Kidney (tissue), 22 donors: ENCODE measurements at places on chromosomes 12 and 14.

DNA sequence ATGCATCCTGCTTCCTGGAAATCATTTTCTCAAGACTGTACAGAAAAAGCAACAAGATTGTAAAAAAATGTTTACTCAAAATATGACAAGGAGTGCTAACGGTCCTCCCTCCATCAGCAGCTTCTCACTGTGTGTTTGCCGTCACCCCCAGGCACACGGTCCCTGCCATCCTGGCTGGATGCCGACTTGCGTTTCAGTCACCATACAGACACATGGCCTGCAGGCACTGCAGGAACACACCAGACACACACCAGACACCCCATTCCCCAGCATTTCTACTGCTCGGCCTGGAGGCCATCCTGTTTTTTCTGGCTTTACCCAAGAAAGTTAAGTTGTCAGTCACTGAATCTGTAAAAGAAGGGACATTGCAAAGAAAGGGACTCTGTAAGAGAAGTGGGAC is 10.8 kb downstream of the KCNK10 start:
- no peaks in the 10 kb centered on the region for H3K4me1 ChIP-seq
- H3K27ac ChIP-seq = no peak overlapping the region
- H3K36me3 ChIP-seq = no peaks in the 10 kb centered on the region
- no peaks in the 10 kb centered on the region for H3K27me3 ChIP-seq

DNA sequence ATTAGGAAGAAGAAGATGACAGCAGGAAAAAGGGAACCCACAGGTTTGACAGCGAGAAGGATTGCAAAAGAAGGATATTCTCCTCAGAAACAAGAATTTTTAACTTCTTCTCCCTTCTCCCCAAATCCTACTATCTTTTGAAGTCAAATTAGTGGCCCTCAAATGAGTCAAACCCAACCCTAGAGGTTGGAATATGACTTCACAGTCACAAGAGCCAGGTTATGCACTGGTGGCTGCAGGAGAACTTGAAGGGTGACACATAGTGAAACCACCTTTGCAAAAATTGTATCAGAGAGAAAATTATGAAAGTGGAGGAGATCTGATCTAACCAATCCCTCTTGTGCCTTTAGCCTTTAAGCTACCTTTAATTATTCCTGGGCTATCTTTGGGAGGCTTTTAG is 386.2 kb upstream of the CCDC196 start:
- no peak overlapping the region for H3K4me3 ChIP-seq
- H3K27me3 ChIP-seq = no peaks in the 10 kb centered on the region
- H3K36me3 ChIP-seq = no peaks in the 10 kb centered on the region
- no peaks in the 10 kb centered on the region for H3K4me1 ChIP-seq
- no peak for DNase-seq

DNA sequence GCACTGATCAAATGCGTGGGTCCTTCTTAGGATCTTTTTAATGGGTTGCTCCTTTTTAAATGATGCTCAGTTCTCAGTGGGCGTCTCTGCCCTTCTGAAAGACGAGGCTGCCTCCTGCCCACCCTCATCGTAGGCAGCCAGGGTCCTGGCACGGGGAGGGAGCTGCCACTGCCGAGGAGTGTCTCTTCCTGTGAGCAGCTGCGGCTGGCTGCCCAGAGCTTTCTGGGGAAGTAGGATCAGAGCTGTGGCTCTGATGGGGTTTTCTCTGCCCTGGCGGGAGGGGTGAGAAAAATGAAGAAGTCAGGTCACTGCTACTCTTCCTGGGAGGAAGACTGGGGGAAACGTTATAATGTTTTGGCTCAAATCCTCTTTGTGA is 31.1 kb upstream of the BEGAIN start:
- DNase-seq = peak; percentile 15
- peaks cover 4% of the 10 kb centered on the region for H3K4me1 ChIP-seq
- no peak overlapping the region for H3K4me3 ChIP-seq
- H3K36me3 ChIP-seq = no peaks in the 10 kb centered on the region

DNA sequence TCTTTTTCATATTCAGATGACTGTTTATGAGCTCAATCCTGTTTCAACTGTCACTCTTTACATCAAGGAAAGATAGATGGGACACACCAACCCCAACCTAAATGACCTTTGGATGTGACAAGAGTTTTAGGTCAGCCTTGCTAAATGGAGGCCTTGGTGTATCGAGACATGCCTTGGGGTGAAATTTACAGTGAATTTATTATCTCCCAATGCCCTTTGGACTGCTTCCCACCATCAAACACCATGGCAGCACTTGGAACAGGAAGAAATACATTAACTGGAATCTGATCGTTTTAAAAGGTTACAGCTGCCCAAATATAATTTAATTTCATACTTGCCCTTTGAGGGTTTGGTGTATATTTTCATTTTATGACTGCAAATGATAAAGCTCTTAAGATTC is 327.6 kb downstream of the SOX5 start:
- no peaks in the 10 kb centered on the region for H3K27me3 ChIP-seq
- H3K27ac ChIP-seq = no peak overlapping the region
- H3K4me3 ChIP-seq = no peak overlapping the region
- no peaks in the 10 kb centered on the region for H3K36me3 ChIP-seq

- no peak overlapping the region for H3K4me3 ChIP-seq
- no peak overlapping the region for H3K27ac ChIP-seq
- H3K27me3 ChIP-seq = no peaks in the 10 kb centered on the region
- no peaks in the 10 kb centered on the region for H3K4me1 ChIP-seq
- no peak for DNase-seq
- no peaks in the 10 kb centered on the region for H3K36me3 ChIP-seq
Observed at GRCh38 chr12:9050521-9051157, 61.3 kb downstream of the KLRG1 start.

DNA sequence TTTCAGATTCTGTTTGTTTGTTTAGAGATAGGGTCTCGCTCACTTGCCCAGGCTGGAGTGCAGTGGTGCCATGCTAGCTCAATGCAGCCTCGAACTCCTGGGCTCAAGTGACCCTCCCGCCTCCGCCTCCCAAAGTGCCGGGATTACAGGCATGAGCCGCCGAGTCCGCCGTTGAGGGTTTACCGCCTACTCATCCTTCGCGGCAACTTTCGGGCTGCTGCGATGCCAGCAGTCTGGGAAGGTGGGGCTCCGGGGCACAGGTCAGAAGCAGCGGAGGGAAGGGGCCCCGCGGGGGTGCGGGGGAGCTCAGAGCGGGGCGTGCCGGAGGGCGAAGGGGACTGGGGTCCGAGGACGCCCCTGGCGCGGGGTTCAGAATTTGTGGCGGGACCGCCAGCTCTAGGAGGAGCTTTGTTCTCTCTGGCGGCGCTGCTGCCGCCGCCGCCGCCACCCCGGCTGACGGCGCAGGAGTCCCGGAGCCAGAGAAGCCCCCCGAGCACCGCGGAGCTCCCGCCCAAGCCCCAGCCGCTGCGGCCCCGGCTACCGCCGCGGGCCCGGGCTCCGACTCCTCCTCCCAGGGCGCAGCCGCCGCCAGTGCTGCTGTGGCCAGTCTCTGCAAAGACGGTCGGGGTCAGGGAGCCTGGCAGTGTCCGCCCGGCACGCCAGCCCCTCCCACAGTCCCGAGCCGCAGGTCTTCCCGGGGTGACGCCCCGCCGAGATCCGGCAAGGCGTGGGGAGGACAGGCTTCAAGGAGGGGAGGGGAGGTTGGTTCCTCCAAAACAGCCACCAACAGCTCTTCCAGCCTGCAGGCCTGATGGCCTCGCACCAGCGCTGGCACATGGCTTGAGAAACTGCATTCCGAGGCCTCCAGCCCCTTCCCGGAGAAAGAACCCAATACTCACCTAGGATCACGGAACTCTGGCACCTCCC is 10.9 kb upstream of the KRT77 start:
- H3K27me3 ChIP-seq = peaks cover 14% of the 10 kb centered on the region
- H3K4me3 ChIP-seq = no peak overlapping the region
- DNase-seq = peak; percentile 27
- no peaks in the 10 kb centered on the region for H3K36me3 ChIP-seq
- no peak overlapping the region for H3K27ac ChIP-seq

- H3K4me1 ChIP-seq = no peaks in the 10 kb centered on the region
- no peak for DNase-seq
- H3K4me3 ChIP-seq = no peak overlapping the region
- no peak overlapping the region for H3K27ac ChIP-seq
Observed at GRCh38 chr12:116620492-116621191, 61.5 kb downstream of the MAP1LC3B2 start.

DNA sequence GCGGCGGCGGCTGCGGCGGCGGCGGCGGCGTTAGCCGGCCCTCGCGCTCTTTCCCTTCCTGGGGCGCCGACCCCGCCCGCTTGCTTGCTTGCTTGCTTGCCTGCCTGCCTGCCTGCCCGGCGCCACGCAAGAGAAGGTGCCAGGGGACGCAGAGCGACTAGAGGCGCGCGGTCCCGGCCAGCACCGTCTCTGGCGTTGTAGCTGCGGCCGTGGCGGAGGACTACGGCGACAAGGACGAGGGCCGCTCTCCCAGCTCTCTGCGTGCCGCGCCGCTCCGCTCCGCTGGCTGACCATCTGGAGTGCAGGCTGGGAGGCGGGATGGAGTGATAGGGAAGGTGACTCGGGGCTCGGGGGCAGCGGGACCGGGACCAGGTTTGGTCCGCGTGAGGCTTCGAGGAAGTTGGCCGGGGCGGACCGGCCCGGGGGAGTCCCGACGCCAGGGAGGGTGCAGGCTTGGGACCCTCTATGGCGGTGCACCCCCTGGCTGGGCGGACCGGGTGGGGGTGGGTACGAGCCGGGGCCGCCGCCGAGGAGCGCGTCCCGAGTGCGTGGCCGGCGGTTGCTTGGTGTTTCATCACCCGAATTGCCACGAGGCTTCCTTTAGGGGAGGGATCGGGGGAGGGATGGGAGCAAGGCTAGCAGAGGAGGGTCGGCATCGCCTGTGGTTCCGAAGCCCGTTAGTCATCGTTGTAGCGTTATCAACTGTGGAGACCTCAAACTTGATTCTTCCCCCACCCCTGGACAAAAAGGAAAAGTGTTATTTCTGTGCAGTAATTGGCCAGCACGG is 471 bp downstream of the XPOT start:
- no peaks in the 10 kb centered on the region for H3K27me3 ChIP-seq
- peak overlapping the region; percentile 96 for H3K27ac ChIP-seq
- peaks cover 2% of the 10 kb centered on the region for H3K4me1 ChIP-seq
- no peaks in the 10 kb centered on the region for H3K36me3 ChIP-seq
- peak overlapping the region; percentile 90 for H3K4me3 ChIP-seq

DNA sequence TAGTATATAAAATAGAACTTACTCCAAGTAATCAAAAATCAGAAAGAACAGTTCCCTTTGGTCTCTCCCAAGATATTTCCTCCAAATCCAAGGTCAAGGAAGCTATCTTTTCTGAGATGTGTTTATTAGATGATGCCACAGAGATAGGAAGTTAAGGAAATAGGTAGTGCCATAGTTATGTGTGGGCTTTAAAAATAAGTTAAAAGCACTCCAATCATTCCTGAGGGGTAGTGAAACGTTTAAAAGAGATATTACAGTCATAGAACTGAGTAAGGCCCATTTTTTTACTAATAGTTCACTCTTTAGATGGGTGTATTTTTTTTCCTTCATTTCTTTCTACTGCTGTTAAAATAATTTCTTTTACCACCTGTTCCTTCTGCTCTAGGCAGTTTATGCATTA is 1630.9 kb upstream of the SEL1L start:
- no peaks in the 10 kb centered on the region for H3K36me3 ChIP-seq
- H3K4me1 ChIP-seq = no peaks in the 10 kb centered on the region
- H3K27ac ChIP-seq = no peak overlapping the region
- no peak for DNase-seq
- H3K27me3 ChIP-seq = no peaks in the 10 kb centered on the region
- no peak overlapping the region for H3K4me3 ChIP-seq

- no peak overlapping the region for H3K4me3 ChIP-seq
- H3K36me3 ChIP-seq = peaks cover 42% of the 10 kb centered on the region
- no peaks in the 10 kb centered on the region for H3K4me1 ChIP-seq
- no peaks in the 10 kb centered on the region for H3K27me3 ChIP-seq
Observed at GRCh38 chr12:131761638-131762037, 50.7 kb downstream of the SFSWAP start.

GRCh38 chr14:56026506-56026905 is 91.7 kb upstream of the PELI2 start:
- H3K4me1 ChIP-seq = no peaks in the 10 kb centered on the region
- no peak overlapping the region for H3K4me3 ChIP-seq
- H3K27ac ChIP-seq = no peak overlapping the region
- no peak for DNase-seq

DNA sequence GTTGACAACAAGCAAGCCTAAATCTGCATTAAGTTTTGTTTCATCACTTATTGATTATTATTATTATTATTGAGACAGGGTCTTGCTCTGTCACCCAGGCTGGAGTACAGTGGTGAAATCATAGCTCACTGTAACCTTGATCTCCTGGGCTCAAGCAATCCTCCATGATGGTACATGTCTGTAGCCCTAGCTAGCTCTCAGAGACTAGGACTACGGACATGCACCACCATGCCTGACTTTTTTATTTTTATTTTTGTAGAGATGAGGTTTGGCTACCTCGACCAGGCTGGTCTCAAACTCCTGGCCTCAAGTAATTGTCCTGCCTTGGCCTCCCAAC is 35.7 kb upstream of the STK38L start:
- no peaks in the 10 kb centered on the region for H3K4me1 ChIP-seq
- H3K4me3 ChIP-seq = no peak overlapping the region
- no peak overlapping the region for H3K27ac ChIP-seq
- H3K27me3 ChIP-seq = no peaks in the 10 kb centered on the region

GRCh38 chr12:43760396-43760795 is 1.6 kb downstream of the IRAK4 start:
- no peaks in the 10 kb centered on the region for H3K36me3 ChIP-seq
- no peak overlapping the region for H3K27ac ChIP-seq
- H3K4me1 ChIP-seq = peaks cover 15% of the 10 kb centered on the region
- H3K4me3 ChIP-seq = no peak overlapping the region

DNA sequence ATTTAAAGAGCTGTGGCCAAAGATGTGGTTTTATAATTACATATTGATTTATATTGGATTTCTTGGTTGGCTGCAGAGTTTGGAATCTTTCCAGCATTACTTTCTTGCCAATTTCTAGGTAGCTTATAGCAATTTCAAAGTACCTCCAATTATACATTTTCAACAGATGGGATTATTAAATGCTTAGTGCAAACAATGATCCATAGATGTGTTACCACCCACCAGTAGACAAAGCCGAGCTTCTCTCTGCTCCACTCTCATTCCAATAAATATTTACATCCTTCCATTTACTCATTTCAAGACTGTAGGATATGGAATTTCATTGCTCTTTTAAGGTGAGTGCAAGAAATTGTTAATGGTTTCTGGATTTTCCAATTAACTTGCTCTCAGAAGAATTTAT is 21.6 kb upstream of the TMCC3 start:
- H3K4me3 ChIP-seq = no peak overlapping the region
- H3K27me3 ChIP-seq = no peaks in the 10 kb centered on the region
- H3K27ac ChIP-seq = no peak overlapping the region
- no peaks in the 10 kb centered on the region for H3K36me3 ChIP-seq
- peaks cover 4% of the 10 kb centered on the region for H3K4me1 ChIP-seq

GRCh38 chr12:18895946-18896345 is 158.0 kb downstream of the CAPZA3 start:
- H3K27me3 ChIP-seq = no peaks in the 10 kb centered on the region

- no peaks in the 10 kb centered on the region for H3K4me1 ChIP-seq
- H3K36me3 ChIP-seq = no peaks in the 10 kb centered on the region
- H3K27me3 ChIP-seq = no peaks in the 10 kb centered on the region
- no peak overlapping the region for H3K4me3 ChIP-seq
- no peak for DNase-seq
Observed at GRCh38 chr14:33647385-33647786, 303.5 kb downstream of the EGLN3 start.

GRCh38 chr12:118498171-118498570 is 121.8 kb downstream of the SUDS3 start:
- no peak overlapping the region for H3K27ac ChIP-seq
- no peak overlapping the region for H3K4me3 ChIP-seq
- H3K4me1 ChIP-seq = no peaks in the 10 kb centered on the region
- H3K27me3 ChIP-seq = no peaks in the 10 kb centered on the region
- no peaks in the 10 kb centered on the region for H3K36me3 ChIP-seq
